Daoy (cell line): ENCODE measurements at places on chromosomes 1 and 21. TPM values are rescaled to one million over a fixed set of nuclear protein-coding genes. Genes with fewer than 3 reads are reported as not detected.

- no peak for DNase-seq
Measured at GRCh38 chr1:60612790-60613189, 469.6 kb upstream of the NFIA start.

GRCh38 chr1:145982010-145982723, 14.2 kb downstream of the TXNIP start:
- DNase-seq, result no peak

- no peak for DNase-seq
Measured at GRCh38 chr21:41953249-41953830, 478 bp downstream of the C2CD2 start.

Gene OR2L13
- 0.06 TPM in 1 of 2 replicates, not detected in the other for total RNA-seq

GRCh38 chr1:42876009-42876408, 29.6 kb downstream of the ZNF691 start:
- no peak for DNase-seq

Gene GREM2
- not detected in 2 replicates for total RNA-seq

DNA sequence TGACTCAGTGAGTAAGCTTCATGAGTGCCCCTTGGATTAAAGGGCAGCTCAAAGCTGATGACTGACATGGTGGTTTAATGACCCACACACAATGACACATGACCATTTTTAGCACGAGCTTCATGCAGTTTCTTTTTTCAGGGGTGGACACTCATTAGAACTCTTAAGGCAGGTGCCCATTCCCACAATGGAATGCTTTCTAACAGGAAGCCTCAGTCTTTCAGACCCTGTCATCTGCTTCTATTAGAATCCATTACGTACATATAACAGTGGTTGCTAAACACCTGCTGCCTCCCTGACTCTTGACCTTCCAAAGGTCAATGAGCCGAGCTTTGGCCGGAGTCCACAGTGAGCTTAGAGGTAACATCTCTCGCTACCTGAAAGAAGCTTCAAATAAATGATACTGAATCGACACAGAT, 27.4 kb downstream of the AKNAD1 start:
- peak; percentile 67 for DNase-seq
